ENCODE measurements at places on chromosomes 1 and 21.

GRCh38 chr1:230836793-230837192 is 31.5 kb downstream of the C1orf198 start:
- DNase-seq: no peak

DNA sequence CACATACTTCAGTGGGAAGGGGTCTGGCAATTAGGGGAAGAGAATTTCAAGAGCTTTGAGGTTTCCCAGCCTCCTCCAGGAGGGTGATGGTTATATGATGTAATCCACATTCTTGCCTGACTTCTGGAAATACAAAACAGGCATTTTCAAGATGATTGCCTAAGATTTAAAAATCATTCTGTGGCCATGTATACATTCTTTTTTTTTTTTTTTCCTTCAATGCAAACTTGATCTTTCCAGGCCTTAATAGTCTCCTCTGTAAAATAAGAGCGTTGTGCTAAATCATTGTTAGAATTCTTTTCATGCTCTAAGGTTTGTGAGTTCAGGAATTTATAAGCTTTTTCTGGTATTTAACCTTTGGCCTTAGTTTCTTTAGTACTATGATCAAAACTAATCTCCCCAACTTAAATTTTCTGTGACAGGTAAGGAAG is 192.3 kb upstream of the HMCN1 start:
- no peak for DNase-seq

GRCh38 chr21:45129189-45129923 is 55.0 kb downstream of the ADARB1 start:
- no peak for DNase-seq

DNA sequence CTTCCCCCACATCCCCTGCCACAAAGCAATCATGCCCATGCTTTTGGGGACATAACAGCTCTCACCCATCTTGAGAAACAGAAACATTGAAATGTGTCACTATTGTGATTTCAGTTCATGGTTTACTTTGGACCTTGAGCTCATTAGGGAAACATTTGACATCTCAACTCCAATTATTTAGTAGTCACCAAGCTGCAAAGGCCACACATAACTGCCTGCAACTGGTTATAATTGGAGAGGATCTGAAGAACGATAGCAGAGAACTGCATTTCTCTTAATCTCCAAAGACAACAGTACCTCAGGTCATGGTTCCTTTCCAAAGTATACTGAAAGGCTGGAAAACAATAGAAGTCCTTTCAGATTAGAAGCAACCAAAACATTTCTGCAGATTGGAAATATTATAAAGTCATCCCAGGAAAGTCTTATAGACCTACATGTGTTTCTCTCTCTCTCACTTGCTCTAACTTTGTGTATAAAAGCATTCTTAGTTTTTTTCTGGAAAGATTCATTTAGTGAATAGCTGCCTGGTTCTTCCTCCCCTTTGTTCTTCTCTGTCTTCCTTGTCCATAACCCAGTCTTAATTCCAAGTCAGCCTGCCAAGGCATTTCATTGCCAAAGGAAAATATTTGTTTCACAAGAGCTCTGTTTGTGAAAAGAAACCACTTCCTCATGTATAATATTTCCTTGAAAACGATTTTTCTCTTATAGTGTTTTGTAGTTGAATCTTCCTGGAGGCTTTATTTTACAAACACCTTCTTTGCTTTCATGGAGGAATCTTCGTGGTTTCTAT is 426.8 kb downstream of the ADGRL2 start:
- no peak for DNase-seq

GRCh38 chr21:41897700-41898099 is 18.6 kb upstream of the PRDM15 start:
- no peak for DNase-seq

DNA sequence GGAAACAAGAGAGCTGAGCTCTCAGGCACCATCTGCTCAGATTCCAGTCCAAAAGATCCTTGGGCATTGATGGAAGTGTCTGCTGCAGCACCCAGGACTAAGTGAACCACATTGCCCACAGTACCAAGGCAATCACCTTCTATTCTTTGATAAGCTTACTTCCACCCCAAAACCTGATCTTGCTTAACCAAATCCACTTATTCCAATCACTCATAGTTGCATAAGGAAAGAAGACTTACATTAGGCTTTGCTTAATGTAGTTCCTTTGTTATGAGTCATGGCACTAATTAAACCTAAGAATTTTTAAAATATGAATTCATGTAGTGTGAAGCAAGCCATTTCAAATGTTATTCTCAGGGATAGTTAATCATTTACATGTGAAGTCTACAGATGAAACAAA is 84.5 kb downstream of the UCHL5 start:
- DNase-seq: no peak

DNA sequence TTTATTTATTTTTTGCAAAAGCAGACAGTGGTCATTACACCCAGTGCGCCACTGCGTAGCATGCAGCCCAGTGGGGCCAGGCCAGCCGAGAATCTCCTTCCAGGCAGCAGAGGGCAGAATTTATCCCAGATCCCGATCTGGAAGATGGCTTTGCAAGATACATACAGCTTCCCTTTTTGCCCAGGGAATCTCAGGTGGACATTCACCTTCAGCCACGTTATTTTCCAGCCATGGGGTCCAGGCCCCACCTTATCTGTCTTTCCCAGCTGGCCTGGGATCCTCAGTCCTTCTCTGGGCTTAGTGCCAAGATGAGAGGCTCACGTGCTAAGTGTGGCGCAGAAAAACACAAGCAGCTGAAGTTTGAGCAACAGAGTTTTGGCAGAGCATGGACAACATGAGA is 123.6 kb downstream of the AJAP1 start:
- no peak for DNase-seq

DNA sequence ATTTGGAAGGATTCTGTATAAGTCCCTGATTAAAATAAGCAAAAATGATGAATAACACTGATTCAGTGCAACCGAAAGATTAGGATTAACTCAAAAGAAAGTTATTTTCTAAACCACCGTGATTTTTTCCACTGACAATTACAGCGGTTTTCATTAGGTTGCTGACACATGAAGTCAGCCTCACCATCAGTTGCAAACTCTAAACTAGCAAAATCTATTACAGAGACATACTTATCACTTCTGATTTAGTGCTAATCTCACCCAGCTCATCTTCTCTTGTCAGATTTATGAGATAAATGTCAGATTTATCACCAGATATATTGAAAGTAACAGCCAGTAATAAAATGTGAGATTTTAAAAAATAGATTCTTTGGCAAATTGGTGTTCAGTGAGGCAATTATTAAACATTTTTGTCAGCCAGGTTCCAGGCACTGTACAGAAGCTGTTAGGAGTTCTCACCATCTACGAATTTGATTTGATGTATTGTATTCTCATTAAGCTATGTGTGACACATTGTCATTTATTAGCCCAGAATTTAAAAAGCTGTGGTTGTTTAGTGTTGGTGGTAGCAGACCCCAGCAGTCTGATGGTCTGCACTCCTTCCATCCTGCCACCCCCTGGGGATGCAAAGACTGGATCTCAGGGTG is 37.3 kb upstream of the LGALS8 start:
- no peak for DNase-seq

DNA sequence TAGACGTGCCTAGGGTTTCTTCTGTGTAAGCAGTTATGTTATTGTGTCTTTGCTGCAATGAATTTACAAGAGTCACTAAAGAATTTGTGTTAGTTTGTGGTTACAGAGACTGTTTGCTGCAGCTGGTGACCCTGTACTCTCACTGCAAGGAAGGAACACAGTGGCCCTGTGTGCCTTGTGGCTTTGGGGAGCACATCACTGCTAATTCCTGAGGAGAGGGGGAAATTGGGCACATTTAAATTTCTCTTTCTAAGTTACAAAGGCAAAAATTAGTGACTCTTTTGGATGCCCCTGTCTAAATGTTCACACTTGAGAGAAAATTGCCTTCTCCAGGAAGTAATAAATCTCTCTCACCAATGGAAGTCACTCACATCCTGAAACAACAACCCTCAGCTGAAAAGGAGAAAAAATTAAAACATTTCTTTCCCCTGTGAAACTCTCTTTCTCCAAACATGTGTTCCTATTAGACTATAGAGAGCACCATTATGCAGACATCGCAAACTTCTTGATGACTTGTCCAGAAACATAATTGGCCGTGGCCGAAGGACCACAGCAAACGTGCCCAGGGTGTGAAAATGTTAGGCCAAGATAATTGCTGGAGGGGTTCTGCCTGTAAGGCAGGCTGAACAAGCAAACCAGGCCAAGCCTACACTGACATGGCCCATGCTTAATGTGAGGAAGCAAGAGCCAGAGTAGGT is 32.3 kb upstream of the SPAG17 start:
- no peak for DNase-seq

DNA sequence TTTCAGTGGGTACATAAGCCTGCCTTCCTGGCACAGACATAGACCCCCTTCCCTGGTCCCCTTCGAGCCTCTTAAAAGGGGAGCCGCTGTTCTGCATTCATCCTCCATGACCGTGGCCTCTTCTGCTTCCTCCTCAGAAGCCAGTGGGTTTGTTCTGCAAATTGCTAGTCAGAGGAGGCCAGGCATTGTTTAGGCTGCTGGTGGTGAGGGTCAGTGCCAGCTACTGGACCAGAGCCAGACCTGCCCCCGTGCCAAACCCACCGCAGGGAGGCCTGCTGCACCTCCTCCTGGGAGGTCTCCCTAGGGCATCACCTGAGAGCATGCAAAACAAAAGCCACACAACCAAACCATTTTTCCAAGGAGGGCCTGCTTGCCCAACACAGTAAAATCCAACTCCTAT is 178.4 kb downstream of the MIS18A start:
- no peak for DNase-seq

GRCh38 chr1:165958306-165958705 is 130.9 kb downstream of the UCK2 start:
- no peak for DNase-seq

GRCh38 chr1:155123801-155124200 is 3.9 kb upstream of the EFNA1 start:
- DNase-seq: no peak

GRCh38 chr1:163834778-163835177 is 513.0 kb downstream of the NUF2 start:
- DNase-seq: no peak

GRCh38 chr21:31195334-31196015 is 148.6 kb downstream of the TIAM1 start:
- DNase-seq: no peak

- no peak for DNase-seq
Observed at GRCh38 chr1:212315907-212316306, 30.7 kb downstream of the PPP2R5A start.

GRCh38 chr21:35906586-35906985 is 153.7 kb downstream of the SETD4 start:
- DNase-seq: no peak

DNA sequence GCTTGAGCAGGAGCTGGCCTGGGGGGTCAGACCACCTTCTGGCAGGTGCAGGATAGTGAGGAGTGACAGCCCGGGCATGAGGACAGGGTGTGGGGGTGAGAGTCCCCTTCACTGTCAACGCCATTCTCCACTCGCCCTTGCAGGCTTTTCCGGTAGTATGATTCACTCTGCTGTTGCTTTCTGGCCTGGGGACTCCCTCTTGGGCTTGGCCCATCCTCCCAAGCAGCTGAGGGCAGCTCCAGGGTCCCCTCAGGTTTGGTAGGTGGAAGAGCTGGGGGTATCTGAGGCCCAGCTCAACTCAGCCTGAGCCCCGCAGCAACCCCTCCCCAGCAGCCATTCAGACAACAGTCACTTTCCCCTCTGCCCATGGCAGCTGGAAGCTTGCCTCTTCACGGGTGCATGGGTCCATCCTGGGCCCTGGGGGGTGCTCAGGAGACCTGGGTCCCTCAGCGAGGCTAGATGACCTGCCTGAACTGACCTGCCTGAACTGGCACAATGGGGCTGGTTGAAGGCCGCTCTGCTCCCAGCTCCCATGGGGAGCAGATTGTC is 1.3 kb downstream of the CLDN19 start:
- DNase-seq: no peak

GRCh38 chr1:11198257-11198656 is 9.1 kb downstream of the ANGPTL7 start:
- DNase-seq: no peak

GRCh38 chr1:163168053-163168452 is 34.7 kb downstream of the RGS5 start:
- DNase-seq: no peak

- DNase-seq: no peak
Observed at GRCh38 chr1:246677842-246678241, 46.4 kb upstream of the SCCPDH start.

DNA sequence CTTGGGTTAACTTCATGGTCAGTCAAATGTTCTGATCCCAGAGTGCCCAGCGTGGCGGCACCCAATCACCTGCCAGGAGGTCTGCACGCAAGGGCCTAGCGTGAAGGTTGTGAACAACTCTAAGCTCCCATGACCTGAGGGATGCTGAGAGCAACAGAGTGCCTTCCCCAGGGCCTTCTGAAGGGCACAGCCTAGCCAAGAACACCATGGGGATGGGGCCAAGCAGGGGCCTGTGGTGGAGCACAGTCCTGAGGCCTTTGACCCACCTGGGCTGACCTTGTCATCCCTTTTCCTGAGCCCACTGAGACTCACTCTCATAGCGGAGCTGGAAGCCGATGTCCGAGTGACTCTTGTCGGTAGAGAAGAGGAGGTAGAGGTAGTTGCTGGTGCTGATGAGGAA is 138.8 kb upstream of the HMGB4 start:
- DNase-seq: no peak

DNA sequence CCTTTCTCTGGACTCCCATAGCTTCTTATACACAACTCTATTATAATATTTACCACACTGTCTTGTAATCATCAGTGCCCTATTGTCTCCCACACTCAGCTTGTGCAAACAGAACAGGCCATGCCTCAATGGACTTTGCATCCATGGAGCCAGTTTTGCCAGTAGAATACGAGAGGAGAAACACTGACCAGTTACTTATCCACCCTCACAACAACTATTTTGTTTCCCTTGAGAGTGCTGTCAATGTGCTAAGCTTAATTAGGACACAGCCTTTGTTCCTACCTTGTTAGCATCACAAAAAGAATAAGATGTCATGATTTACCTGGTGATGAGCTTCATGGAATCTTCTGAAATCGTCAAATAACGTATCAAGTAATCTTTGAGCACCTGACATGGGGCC is 18.1 kb upstream of the LRRC52 start:
- no peak for DNase-seq

- no peak for DNase-seq
Observed at GRCh38 chr1:80536461-80536860, 1264.3 kb upstream of the ADGRL2 start.

- DNase-seq: no peak
Observed at GRCh38 chr1:204085876-204086275, 13.0 kb downstream of the SOX13 start.

- DNase-seq: no peak
Observed at GRCh38 chr1:160086456-160086892, 5.1 kb downstream of the KCNJ9 start.

- no peak for DNase-seq
Observed at GRCh38 chr1:83692524-83693381, 306.2 kb downstream of the TTLL7 start.

GRCh38 chr21:42975886-42976608 is 1.7 kb downstream of the PKNOX1 start:
- no peak for DNase-seq

Measured in stimulated activated CD4-positive, alpha-beta T cell treated with anti-CD3 and anti-CD28 coated beads, TNF-alpha, amount 100 ng/mL, for 1 hour (primary cell).